IPS DF 6.9 (cell line): ENCODE measurements at places on chromosomes 7 and 10.
A peak's percentile ranks its signal among the peaks of the same experiment; 100 is the strongest.

- DNase-seq = peak; percentile 13
Measured at GRCh38 chr7:45978010-45978681, 57.1 kb upstream of the IGFBP3 start.

DNA sequence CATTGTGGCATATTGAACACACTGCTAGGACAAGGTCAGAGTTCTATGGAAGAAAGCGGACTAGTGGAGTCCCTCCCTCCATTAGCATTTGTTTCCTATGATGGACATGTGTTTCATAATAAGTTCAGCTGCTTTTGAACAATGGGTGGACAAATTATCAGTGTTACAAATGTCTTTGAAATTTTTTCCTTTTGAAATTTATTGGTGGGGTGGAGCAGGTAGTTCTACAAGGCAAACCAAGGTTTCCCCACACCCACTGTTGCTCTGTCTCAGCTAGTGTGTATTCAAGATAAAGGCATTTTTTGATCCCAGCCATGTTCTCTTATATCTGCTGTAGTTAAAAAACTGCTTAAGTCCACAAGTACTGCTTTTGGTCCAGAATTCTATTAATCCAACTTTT, 79.9 kb downstream of the MALSU1 start:
- DNase-seq = no peak

GRCh38 chr10:104642658-104643302, 1.7 kb downstream of the SORCS3 start:
- DNase-seq = peak; percentile 79

- DNase-seq = no peak
Measured at GRCh38 chr10:9792181-9792580, 1225.5 kb upstream of the CELF2 start.

GRCh38 chr10:107103174-107104025, 61.1 kb downstream of the SORCS1 start:
- no peak for DNase-seq

- DNase-seq = no peak
Measured at GRCh38 chr10:69660296-69660695, 30.2 kb downstream of the FAM241B start.

DNA sequence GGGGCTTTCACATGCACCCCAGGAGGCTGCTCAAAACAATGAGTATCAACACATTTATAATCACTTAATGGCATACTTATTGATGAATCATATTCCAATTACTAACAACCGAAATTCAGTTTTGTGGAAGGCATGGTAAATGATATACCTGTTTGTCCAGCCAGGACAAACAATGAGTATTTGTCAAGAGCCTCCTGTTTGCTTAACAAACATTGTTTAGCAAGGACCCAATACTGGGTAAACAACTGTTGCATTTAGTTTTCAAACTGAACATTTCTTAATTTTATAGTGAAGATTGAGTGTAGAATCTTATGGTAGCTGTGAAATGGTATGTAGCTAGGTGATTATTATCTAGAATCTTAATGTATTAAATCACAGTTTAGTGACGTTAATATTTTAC, 473.7 kb downstream of the ATRNL1 start:
- no peak for DNase-seq

- DNase-seq = no peak
Measured at GRCh38 chr10:9957351-9957750, 1060.3 kb upstream of the CELF2 start.

- DNase-seq = no peak
Measured at GRCh38 chr10:29501692-29502091, 133.1 kb downstream of the SVIL start.

- no peak for DNase-seq
Measured at GRCh38 chr10:35728341-35728740, 86.2 kb upstream of the FZD8 start.

DNA sequence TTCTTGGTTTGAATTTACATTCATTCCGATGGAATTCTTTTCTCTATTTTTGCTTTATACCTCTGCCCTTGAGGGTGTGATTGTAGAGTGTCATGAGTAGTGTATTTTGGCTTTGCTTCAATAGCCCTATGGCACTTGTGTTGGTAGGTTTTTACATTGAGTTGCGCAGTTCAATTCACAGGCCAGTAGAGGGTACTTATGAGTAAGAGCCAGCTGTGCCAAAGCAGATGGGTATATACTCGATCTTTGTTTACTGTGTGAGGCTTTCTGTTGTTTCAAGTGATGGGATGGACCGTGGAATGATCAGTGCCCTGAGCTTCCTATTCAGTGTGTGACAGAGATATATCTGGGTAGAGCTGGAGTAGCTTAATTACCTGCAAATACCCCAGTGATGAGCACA, 4.3 kb upstream of the AKR1C3 start:
- DNase-seq = no peak

GRCh38 chr10:86371116-86371515, 4.5 kb upstream of the GRID1 start:
- DNase-seq = no peak

- no peak for DNase-seq
Measured at GRCh38 chr10:290026-290725, 154.9 kb downstream of the ZMYND11 start.

GRCh38 chr7:37820708-37821468, 27.5 kb upstream of the NME8 start:
- DNase-seq = no peak

DNA sequence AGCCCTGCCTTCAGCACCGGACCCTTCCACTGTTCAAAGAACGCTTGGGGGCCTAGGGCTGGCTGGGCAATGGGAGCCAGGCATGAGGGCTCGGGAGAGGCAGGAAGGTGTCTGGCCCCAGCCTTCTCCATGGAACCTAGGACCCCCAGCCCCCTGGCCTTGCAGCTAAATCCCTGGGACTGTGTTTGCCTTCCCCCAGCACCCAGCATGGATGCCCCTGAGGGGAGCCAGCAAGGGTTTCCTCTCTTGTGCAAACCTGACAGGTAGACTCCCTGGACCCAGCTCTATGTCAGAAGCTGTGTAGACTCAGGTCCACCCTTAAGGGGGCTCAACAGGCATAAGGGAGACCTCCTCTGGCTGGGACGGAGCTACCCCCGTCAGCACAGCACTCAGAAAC, 288.0 kb downstream of the GRID1 start:
- DNase-seq = no peak

- DNase-seq = no peak
Measured at GRCh38 chr10:120177330-120177729, 279.7 kb upstream of the PLPP4 start.

DNA sequence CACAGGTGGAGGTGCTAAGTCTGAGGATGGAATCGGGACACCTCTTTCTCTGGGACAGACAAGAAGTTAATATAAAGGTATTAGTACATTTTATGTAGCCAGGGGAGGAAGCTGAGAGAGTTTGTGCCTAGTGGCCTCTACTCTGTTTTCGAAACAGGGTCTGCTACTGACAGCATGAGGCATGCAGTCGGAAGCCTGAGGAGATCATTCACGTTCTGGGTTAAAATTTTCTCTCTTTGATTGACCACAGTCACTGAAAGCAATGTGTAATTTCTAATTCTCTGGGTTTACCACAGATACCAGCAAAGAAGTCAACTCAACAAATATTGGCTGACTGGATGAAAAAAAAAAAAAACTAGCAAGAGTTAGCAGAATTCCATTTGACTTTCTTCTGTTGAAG, 53.3 kb upstream of the KCTD7 start:
- DNase-seq = no peak

DNA sequence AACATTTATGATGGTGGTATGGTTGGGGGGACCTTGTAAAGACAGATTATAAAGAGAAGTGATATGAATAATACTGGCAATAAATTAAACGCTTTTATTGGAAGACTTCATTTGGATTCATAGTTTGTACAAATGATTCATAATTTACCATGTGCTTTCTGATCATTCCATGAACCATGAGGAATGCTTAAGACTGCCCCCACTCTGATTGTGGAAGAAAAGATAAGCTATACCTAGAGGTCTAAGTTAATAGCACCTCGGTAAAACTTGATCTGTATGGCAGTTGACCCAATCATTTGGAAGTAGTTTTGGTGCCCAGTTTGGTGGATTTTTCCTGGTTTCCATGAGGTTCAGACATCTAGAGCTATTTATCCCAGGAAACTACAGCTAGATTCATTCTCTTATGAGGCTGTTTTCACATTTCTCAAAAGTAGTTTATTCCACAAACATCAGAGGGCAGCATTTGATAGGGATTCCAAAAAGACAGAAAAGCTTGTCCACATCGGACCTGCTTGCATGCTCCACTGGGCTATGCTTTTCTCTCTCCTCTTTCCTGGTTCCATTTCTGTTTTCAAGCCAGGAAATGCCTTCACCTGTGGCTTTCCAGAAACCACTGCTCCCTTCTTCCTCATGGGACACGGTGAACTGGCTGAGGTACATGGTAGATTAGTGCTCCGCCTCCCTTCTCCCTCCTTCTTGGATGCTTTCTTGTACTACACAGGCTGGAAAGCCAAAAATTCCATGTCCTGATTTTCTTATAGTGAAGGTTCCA, 29.2 kb downstream of the TFAM start:
- no peak for DNase-seq

- DNase-seq = no peak
Measured at GRCh38 chr7:31236868-31237267, 103.7 kb downstream of the NEUROD6 start.

DNA sequence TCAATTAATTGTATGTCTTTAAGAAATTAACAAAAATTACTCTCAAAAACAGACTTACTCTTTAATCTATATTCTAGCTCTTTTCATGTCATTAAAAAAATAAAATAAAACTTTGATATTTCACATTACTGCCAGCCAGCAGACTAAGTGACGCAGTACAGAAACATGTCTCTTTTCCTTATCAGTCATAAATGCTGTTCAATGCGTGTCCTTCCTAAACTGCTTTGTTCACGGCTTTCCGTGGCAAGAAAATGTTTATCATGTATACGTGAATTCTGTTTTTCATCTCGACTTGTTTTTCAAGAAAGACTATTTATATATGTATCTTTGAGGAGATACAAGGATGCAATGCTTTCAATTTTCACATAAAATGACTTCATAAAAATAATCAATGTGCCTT, 182.4 kb downstream of the DOCK4 start:
- no peak for DNase-seq

DNA sequence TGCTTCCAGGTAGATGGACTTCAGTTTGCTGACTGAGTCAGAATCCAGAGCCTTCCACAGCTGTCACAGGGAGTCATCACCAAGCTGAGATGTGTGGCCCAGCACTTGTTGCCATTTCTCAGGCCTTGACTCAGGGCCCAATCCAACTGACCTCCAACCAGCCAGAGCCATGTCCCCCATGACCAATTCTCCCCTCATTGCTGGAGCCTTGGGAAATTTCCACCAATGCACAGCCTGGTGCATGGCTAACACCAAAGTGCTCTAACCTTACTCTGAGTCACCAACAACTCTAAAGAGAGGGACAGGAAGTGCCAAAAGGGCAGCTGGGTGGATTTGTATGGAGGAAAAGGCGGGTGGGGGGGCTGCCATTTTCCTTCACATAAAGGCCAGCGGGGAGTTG, 13.4 kb upstream of the GLI3 start:
- DNase-seq = no peak

DNA sequence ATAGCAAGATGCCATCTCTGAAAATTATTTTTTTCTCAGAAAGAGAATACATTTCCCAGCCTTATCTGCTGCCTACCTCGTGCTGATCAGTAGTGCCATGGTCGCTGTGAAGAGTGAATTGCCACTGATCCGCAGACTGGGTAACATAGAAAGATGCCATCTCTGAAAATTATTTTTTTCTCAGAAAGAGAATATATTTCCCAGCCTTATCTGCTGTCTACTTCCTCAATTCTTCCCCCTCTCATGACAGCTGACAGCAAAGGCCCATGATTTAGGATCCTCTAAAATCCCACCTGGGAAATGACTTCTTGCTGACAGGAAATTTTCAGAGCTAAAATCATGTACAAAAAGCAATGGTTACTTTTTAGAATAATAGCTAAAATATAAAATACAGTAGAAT, 92.5 kb upstream of the AHR start:
- no peak for DNase-seq

DNA sequence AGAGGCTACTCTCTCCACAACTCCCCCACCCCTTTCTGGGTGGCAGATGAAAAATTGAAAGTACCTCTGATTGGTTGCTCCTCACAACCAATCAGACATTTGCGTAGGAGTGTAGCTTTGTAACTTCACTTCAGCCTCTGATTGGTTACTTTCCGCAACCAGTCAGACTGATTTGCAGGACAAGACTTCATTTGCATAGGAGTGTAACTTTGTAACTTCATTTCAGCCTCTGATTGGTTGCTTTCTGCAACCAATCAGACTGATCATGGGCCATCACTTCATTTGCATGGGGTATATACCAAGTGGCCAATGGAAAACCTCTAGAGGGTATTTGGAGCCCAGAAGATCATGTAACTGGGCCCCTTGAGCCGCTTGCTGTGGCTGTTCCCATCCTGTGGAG, 25.6 kb downstream of the CDNF start:
- DNase-seq = no peak

DNA sequence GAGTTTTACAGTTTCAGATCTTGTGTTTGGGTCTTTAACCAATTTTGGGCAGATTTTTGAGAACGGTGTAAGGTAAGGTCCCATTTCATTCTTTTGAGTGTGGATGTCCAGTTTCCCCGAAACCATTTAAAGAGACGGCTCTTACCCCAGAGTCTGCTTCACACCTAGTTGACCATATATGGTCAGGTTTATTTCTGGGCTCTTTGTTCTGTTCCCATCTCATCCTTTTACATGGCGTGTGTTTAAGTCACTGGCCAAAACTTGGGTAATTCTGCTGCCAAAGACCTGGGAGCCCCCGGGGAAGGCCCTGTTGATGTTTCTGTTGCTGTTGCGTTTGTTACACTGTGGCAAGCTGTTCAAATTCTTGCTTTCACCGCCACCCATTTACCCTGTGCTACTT, 120.1 kb downstream of the PTPRN2 start:
- no peak for DNase-seq

GRCh38 chr7:151081170-151082101, 827 bp upstream of the FASTK start:
- DNase-seq = no peak

- DNase-seq = no peak
Measured at GRCh38 chr7:44043902-44044301, 600 bp upstream of the DBNL start.

DNA sequence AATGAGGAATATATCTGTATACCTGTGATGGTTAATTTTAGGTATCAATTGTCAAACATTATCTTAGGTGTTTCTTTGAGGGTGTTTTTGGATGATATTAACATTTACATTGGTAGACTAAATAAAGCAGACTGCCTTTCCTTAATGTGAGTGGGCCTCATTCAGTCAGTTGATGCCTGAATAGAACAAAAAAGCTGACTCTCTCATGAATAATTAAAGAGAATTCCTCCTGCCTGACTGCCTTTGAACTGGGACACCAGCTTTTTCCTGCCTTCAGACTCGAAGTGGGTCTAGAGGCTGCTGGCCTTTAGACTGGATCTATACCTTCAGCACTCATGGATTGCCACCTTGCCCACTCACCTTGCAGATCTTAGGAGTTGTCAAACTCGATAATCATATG, 117.9 kb upstream of the TMEM168 start:
- no peak for DNase-seq
